ENCODE measurements at places on chromosomes 2 and 18.

DNA sequence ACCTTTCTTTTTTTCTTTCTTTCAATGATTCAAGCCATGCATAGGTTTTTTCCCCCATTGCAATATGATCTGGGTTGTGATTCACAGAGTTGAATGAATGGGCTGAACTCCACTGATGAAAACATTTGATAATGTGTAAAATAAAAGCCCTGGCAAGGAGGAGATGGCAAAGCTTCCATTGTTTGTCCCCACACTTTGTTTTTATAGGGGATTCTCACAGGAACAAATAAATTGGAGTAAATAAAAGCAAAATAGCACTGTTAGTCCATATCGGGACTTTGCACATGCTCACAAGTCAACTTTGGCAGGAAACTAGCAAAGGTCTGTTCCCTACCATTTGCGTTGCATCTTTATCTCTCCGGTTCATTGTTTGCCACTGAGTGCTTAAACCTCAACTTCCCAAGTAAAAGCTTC is 55.7 kb downstream of the MEIS1 start:
- no peak for DNase-seq

- DNase-seq = no peak
Observed at GRCh38 chr2:174023591-174024523, 58.7 kb upstream of the SP3 start.

DNA sequence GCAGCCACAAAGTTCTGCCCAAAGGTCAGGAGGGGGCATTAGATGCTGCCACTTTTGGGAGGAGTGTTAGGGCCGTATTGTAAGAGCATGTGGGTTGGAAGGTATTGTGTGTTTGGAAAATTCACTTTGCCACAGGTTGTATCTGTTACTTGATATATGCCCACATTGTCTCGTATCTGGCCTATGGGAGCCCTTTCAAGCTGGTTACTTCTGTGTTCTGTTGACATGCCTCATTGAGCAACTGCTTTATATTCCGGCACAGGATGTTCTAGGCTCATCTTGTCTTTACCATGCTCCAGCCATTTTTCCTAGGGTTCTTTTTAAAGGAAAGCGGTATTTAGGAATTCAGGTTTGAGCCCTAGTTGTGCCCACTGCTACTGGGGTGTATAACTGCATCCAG is 6.0 kb downstream of the ADNP2 start:
- no peak for DNase-seq

DNA sequence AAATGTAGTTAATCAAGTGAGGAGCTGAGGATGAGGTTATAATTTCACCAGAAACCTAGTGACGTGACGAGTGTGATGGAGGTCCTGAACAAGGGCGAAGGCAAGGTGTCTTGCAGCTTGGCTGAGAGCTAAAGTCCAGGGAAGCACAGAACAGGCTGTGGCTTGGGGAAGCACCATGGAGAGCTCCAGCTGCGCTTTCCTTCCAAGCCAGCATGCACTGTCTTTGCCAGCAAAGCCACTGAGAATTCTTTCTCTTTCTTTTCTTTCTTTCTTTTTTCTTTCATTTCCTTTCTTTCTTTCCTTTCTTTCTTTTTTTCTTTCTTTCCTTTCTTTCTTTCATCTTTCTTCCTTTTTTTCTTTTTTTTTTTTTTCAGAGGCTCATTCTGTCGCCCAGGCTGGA is 239.3 kb downstream of the FBXO15 start:
- DNase-seq = no peak

- no peak for DNase-seq
Observed at GRCh38 chr18:29962579-29962978, 1080.0 kb downstream of the DSC3 start.

GRCh38 chr2:71614976-71615766 is 161.8 kb downstream of the DYSF start:
- DNase-seq = no peak

DNA sequence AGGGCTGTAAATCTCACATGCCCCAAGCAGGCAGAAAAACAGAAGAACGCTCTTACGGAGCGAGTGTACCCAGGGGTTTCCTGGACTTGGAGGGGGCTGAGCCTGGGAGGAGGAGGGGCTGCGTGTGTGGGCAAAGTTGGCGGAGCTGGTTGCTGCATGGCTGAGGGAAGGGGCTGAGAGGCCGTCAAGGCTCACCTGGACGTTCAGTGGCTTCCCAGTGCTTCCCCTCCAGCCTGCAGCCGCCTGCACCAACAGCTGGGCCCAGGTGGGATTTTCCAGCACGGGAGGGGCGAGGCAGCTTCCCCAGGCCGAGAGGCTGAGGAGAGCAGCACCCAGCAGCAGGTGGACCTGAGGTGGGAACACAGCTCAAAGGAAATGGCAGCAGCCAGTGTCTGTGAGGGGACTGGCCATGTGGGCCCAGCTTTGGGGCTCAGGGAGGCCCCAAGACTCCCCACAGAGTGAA is 70.6 kb upstream of the CTDP1 start:
- DNase-seq = no peak

- DNase-seq = no peak
Observed at GRCh38 chr2:71669628-71670429, 216.5 kb downstream of the DYSF start.

DNA sequence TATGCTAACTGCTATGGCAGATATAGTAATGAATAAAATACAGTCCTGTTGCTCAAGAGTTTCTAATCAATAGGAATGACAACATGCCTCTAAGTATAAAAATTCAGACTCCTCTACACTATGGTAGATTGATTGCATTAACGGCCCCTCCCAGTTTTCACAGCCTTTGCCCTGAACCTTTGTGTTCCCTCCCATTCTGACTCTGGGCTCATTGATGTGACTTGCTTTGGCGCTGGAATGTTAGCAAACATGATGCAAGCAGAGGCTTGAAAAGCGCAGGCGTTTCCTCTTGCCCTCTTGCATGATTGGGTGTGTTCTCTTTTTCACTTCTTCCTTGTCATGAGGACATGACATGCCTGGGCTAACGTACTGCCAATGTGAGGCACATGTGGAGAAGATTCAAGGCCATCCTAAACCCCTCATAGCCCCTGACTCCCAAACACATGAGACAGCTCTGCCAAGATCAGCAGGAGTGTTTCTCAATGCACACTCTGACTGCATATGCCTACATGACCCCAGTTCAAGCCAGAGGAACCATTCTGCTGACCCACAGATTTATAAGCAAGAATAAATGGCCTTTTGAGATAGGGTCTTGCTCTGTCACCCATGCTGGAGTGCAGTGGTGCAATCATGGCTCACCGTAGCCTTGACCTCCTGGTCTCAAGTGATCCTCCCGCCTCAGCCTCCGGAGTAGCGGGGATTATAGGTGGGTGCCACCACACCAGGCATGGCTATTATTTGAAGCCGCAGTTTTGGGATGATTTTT is 49.7 kb upstream of the CD28 start:
- DNase-seq = no peak

GRCh38 chr18:77433076-77433475 is 183.4 kb downstream of the GALR1 start:
- DNase-seq = no peak

DNA sequence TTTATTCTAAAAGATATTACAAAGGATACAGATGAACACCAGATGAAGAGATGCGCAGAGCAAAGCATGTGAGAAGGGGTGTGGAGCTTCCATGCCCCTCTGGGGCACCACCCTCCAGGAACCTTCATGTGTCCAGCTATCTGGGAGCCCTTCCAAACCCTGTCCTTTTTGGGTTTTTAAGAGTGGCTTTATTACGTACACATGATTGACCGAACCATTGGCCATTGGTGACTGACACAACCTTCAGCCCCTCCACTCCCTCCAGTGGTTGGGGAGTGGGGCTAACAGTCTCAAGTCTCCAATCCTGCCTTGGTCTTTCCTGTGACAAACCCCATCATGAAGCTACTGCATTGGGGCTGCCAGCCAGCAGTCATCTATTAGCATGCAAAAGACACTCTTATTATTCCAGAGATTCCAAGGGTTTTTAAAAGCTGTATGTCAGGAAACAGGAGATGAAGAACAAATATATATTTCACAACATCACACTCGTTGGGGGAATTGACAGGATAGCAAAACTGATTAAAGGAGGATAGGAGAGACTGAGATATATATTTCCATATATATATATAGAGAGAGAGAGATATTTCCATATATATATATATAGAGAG is 19.4 kb downstream of the IL1B start:
- DNase-seq = no peak

DNA sequence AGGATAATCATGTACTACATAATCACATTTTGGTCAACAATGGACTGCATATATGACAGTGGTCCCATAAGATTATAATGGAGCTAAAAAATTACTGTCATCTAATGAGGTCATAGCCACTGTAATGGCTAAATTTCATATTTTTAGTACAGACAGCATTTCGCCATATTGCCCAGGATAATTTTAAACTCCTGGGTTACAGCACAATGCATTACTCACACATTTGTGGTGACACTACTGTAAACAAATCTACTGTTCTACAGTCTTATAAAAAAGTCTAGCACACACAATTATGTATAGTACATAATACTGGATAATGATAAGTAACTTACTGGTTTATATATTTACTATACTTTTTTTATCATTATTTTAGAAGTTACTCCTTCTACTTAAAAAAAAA is 12.8 kb downstream of the EIF2AK2 start:
- DNase-seq = no peak

DNA sequence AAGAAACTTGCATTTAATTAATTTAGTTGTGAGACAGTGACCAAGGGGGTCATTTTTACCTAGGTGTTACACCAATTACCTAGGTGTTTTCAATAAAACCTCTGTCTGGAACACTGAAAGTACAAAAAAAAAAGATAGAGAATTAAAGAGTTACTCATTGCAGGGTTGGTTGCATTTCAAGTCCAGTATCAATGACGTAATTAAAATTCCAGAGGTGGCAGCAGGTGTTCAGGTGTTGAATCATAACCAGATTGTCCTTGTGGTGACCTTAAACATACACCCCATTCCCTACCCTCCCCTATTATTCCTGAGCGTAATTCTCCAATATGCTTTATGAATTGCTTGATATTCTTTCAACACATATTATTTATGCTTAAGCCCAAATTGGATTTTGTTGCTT is 352.0 kb upstream of the SLC8A1 start:
- DNase-seq = no peak

DNA sequence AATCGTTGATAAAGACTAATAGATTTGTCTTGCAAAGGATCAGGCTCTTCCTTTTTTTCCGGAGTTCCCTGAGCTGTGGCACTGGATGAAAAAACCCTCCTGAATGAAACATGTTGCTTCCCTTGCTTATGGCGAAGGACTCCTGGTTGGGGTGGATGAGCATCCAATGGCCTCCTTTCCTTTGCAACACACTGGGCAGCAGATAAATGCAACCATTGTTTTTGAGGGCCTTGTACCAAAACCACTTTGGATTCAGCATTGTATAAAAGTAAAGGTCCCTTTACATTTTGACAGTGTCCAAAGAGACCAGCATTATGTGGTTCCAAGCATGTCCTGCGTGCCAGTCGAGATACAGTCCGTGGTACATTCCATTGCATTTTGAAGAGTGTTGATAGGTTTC is 44.7 kb downstream of the FAM210A start:
- no peak for DNase-seq

DNA sequence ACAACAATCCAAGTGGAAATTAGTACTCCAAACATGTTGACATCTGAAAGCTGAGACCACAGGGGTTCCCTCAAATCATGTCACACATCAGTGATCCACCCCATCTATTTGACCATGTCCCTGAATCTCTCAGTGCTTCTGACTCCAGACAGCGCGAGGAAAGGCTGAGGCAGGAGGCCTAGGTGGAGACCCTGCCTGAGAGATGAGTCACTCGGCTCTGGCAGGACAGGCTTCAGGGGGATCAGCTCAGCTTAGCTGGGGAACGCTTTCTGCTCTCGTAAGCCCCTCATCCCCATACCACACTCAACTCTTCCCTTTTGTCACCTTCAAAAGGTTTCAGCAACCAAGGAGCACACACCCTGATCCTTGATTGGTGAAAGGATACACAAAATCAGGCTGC is 5.8 kb upstream of the FAM228A start:
- DNase-seq = no peak

GRCh38 chr2:147398301-147398700 is 446.5 kb upstream of the ACVR2A start:
- DNase-seq = no peak

DNA sequence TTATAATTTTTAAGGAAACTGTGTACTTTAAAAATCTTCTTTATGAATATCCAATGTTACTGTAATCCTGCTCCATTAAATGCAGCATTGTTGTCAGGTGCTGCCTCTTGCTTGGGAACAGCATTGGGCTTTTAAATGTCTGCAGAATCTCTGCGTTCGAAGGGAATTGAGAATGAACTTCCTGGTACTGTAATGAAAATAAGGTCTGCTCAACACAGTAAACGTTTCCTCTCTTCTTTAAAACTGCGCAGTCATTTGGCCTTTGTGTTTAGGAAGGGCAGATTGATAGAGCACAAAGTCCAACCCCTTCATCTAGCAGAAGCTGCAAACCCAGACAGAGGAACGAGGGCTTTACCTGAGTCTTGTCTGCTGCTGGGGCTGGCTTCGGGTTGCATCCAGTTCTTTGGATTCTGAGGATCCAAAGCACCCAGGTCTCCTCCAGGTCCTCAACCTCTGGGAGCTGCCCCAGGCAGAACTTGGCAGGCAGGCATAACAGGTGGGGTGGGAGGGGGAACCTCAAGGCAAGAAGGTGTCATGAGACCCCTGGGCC is 104.5 kb downstream of the UGGT1 start:
- no peak for DNase-seq

DNA sequence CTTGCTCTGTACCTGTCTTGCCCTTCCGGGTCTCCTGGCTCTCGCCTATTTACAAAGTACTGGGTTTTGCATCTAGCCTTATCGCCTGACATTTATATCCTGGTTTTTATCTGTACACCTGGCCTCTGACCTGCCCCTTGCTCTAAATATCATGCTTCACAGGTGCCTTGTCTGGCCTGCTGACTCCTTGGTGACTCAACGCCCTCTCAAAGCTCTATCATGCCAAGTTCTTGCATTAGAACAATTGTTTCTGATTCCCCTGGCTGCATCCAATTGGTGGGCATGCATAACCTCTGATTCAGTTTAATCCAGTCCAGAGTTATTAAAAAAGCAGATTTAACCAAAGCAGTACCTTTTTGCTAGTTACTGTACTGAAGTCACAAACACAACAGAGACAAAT is 113.9 kb upstream of the CCDC68 start:
- no peak for DNase-seq

GRCh38 chr18:60146220-60146960 is 226.2 kb downstream of the MC4R start:
- no peak for DNase-seq

DNA sequence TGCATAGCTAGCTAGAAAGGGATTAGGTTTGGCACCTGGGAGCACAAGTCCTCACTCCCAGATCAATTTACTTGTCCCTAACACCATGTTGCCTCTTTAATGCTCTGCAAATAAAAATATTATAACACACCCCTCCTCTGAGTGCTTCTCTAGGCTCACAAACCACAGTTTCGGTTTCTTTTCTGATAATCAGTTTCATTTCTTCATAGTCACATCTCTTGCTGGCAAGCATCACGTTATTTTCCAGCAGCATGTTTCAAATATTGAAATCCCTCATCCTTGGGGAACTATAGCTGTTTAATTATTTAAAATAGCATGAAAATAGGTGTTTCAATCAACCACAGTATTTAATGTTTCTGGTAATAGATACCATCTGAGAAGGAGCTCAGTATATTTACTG is 13.9 kb upstream of the SMCHD1 start:
- DNase-seq = no peak

GRCh38 chr2:232787806-232788205 is 11.4 kb upstream of the KCNJ13 start:
- DNase-seq = no peak
